ENCODE measurements at places on chromosomes 7 and 10.

- no peak for DNase-seq
Observed at GRCh38 chr10:113720386-113720785, 31.1 kb upstream of the PLEKHS1 start.

- no peak for DNase-seq
Observed at GRCh38 chr10:391847-392704, 256.8 kb downstream of the ZMYND11 start.

GRCh38 chr7:907158-907980 is 31.0 kb downstream of the GET4 start:
- DNase-seq, result no peak

GRCh38 chr7:136687693-136688322 is 180.6 kb upstream of the CHRM2 start:
- no peak for DNase-seq

GRCh38 chr10:122981066-122981464 is 864 bp downstream of the PSTK start:
- DNase-seq, result no peak

GRCh38 chr10:73907841-73908517 is 3.0 kb upstream of the PLAU start:
- DNase-seq, result no peak

DNA sequence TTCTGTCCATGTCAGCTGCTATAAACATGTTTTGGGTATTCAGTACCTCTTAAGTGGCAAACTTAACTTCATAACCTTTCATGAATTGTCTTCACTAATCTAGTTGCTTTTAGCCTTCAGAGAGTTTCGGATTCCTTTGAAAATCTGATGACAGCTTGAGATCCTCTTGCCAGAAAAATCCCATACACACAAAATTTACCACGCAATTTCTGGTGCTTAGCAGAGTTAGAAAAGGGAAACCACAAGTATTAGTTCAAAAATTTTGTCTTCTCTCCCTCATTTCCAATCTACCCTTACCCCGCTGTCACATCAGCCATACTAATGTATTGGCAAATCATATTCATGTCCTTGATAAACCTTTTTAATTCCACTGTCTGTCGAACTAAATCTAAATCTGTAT is 72.7 kb upstream of the TMEM106B start:
- DNase-seq, result no peak

DNA sequence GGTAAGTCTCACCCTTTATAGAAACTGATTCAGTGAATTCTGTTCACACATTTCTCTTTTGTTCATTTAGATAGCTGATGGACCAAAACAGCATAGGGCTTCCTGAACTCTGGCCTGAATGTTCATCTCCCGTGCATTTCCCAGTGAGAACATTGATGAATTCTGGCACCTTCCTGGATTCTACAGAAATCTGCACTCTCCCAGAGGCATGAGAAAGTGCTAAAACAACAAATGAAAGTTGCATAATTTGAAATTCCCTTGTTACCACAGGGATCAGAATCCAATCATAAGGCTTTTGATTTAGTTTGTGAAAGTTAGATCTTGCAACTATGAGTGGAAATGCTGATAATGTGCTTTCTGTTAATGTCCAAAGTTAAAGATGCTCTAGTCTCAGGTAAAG is 29.7 kb upstream of the SCIN start:
- no peak for DNase-seq

- no peak for DNase-seq
Observed at GRCh38 chr10:70350501-70350900, 31.9 kb downstream of the LRRC20 start.

GRCh38 chr7:28479507-28479947 is 67.2 kb downstream of the CREB5 start:
- no peak for DNase-seq

DNA sequence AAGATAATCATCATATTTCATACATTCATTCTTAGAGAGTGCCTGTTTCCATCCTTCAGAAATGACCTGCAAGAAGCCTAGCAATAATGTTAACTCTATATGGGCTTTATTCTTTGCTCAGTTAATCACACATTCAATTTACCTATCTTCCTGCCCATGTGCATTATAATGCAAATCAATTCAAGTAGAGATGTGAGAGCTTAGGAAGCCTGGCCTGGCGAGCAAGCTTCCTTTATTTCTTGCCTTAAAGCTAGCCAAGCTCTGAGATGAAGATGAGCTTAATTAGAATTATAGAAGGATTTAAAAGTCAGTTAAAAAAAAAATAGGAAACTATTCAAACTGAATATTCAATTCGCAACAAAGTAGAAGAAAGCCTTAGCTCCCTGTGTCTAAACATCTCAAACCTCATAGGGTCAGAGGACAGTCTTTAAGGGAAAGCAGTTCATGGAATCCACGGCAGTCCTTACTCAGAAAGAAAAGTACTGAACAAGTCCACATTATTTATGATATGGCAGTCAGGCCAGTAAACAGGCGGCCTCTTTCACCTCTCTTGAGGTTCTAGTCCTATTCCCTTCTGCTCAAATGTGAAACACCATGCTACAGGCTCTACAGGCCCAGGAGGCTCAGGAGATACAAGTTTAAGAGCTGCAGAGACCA is 214.1 kb downstream of the TFEC start:
- no peak for DNase-seq

GRCh38 chr7:142381727-142382390 is 124.0 kb upstream of the PRSS58 start:
- DNase-seq, result no peak

- peak; percentile 25 for DNase-seq
Observed at GRCh38 chr7:124764847-124765400, 668 bp downstream of the GPR37 start.

GRCh38 chr7:29309041-29309854 is 114.7 kb downstream of the CHN2 start:
- no peak for DNase-seq

DNA sequence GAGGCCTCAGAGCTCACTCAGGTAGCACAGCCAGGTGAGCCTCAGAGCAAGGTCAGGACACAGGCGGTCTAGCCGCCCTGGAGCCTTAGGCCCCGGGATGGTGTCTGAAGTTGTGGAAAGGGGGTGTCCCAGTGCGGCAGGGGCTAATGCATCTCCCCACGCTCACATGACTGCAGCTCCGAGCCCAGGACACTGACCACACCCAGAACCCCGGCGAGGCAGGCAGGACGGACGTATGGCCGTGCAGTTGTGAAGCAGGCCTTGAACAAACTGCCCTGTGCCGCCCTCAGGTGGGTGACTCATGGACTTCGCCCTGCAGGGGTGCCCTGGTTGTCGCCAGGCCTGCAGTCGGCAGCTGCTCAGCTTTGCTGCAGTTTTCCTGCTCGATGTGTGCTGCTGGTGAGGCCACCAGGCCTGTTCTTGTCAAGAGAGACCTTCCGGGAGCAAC is 5.0 kb upstream of the PRKAR1B start:
- peak; percentile 60 for DNase-seq

DNA sequence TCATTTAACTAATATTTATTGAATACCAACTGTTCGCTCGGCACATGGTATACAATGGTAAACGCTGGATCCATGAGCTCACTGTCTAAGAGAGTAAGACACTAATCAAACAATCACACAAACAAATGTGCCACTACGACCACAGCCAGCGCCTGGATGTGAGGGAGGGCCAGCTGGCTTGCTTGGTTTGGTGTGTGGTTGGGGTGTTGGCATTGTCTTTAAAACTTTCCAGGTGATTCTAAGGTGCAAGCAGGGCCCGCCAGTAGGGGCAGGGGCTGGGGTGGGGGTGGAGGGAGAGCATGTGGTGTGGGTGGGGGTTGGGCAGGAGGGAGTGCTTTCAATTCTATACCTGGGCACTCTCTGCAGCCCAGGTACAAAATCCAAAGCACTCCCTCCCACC is 31.6 kb downstream of the ADRA2A start:
- no peak for DNase-seq

DNA sequence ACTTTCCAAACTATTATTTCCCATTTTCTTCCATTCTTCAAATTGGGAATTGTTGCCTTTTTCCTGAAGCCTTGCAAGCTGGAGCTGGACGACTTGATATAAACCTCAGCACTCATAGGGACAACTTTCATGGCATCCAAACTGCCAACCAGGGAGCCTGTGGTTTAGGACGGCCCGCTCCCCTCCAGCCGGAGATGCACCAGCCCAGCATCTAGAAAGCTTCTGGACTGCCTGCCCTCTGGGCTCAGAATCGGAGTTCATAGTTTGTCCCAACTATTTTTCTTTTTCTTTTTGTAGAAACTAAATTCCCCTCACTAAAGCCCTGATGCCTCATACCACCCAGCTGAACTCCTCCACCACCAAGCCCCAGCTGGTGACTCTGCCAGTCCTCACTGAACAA is 200.3 kb downstream of the DNAJB6 start:
- DNase-seq, result no peak

DNA sequence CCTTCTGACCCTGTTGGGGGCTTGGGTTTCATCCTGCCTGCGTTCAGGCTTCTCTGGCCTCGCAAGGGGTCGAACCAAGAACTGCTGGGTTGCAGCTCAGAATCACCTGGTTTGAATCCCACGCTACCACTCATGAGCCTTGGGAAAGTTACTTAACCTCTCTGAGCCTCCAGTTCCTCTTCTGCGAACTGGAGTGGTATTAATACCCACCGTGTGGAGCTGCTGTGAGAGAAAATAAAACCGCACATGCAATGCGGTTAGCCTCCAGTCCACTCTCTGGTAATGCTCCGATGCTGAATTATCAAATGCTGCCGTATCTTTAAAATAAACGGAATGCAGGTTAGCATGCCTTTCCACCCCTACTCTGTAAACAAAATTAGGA is 171.9 kb downstream of the ARHGAP12 start:
- DNase-seq, result no peak

DNA sequence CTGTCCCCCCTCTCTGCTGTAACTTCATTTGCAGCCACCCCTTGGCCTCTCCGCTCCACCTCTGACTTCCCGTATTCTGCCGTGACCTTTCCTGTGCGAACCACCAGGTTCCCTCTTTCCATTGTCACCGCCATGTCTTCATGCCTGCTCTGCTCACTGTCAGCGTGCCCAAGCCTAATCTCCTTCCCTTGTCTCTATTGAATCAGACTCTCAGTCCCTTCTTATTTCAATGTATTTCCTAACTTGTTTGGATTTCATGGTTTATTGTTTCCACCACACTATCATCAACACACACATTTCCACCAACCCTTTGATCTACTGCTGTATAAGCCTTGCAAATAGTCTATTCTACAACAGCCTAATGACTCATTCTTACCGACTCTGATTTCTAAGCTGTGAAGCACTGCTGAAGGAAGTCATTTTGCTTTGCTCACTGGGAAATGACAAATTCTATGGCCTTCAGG is 30.0 kb upstream of the INHBA start:
- no peak for DNase-seq

GRCh38 chr10:182441-183201 is 47.4 kb downstream of the ZMYND11 start:
- DNase-seq, result no peak

- DNase-seq, result no peak
Observed at GRCh38 chr7:5094641-5095040, 49.0 kb downstream of the RBAK start.

GRCh38 chr7:151830121-151830830 is 46.6 kb downstream of the PRKAG2 start:
- no peak for DNase-seq

GRCh38 chr10:35223016-35223415 is 96.4 kb downstream of the CREM start:
- no peak for DNase-seq

GRCh38 chr10:104300736-104301292 is 31.8 kb downstream of the GSTO2 start:
- no peak for DNase-seq

DNA sequence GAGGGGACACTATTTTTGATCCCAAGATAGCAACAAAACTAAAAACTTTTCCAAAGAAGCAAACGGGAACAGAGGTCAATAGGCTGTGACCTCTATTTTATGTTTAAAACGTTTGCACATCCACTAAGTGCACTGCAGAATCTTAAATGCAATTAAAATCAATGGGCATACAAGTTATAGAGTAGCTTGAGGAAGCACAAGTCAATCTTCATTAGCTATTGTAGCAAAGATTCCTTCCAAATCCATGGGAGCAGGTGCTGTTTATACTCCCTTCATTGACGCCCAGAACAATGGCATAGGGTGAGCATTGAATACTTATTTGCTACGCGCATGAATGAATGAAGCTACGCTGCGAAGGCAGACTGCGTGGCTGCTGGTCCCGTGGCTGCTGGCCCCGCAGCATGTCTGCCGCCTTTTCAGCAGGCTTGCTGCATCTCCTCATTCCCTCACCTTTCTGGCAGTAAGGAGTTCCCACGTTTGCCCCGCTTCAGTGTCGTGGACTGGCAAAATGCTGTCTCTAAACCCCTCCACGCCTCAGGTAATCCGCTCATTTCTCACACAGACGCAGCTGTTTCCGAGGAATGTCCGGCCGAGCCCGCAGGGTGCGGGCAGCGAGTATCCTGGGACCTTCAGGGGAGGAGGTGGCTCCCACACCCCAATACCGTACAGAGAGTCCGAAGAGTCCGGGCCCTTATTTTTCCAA is 754 bp upstream of the PHYHIPL start:
- DNase-seq, result no peak

Measured in D721Med (cell line).